CD4-positive, alpha-beta T cell treated with Interleukin-10 for 1 hour (primary cell): ENCODE measurements at places on chromosomes 7 and 10.

DNA sequence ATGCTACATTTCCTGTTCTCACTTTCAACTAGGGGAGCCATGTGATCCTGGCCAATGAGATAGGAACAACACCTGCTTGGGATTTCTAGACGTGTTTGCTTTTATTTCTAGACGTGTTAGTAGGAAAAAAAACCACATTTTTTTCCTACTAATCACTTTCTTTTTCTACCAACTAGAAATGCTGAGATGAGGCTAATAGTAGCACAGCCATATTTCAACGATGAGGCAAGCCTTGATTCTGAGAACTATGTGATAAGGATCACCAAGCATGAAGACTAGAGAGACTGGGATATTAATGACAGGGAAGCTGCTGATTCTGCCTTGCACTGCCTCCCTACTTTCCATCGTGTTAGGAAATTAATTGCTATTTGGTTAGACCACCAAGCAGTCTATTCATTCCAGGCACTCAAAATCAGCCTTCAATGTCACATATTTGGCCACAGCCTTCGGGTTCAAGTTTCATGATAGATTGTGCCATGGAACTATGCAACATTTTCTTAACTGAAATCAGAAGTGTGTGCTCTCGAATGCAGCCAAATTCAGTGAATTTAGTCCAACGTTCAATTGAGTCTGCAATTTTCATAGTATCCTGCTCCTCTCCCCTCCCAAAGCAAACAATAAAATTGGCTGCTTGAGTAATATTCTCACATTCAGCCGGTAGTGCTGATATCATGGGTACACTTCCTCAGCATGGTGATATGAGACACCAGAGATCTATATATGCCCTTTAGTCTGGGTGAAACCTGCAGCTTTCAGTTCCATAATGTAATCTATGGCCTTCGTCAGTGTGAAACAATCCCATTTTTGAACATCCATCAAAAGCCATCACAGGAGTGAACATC, 98.1 kb downstream of the GPR37 start:
- no peak for DNase-seq

GRCh38 chr10:77949167-77949566, 22.6 kb upstream of the DLG5 start:
- DNase-seq: no peak

- no peak for DNase-seq
These were observed 57.6 kb upstream of the LMTK2 start for GRCh38 chr7:98049034-98049433.

GRCh38 chr7:87874066-87874465, 2.1 kb downstream of the SLC25A40 start:
- peak; percentile 13 for DNase-seq

DNA sequence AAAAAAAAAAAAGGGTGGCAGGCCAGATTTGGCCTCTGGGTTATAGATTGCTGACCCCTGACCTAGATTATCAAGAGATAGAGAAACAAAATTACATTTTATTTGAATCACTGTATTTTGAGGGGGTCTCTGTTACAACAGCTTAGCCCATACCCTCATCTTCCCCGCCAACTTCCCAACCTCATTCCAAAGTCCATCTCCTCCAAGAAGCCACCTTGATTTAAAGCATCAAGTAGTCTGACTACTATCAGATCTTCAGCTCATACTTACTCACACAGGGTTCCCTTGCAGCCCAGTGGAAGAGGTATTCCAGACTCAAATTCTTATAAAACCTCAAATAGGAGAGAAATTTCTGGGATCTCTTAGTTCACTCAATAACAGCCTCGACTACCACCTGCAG, 20.4 kb downstream of the ZC3HAV1 start:
- no peak for DNase-seq

- no peak for DNase-seq
These were observed 15.6 kb upstream of the FXYD4 start for GRCh38 chr10:43355749-43356371.

- DNase-seq: no peak
These were observed 300.5 kb upstream of the MYO3A start for GRCh38 chr10:25633542-25633941.

- no peak for DNase-seq
These were observed 58.0 kb downstream of the PRKAG2 start for GRCh38 chr7:151818674-151819519.

- DNase-seq: no peak
These were observed 281.1 kb upstream of the BMPER start for GRCh38 chr7:33624215-33624614.

- DNase-seq: no peak
These were observed 105.9 kb upstream of the CAV2 start for GRCh38 chr7:116393654-116394053.

- no peak for DNase-seq
These were observed 91.7 kb downstream of the SLC25A40 start for GRCh38 chr7:87784424-87784823.

GRCh38 chr10:5584895-5585516, 60.2 kb downstream of the CALML3 start:
- no peak for DNase-seq

DNA sequence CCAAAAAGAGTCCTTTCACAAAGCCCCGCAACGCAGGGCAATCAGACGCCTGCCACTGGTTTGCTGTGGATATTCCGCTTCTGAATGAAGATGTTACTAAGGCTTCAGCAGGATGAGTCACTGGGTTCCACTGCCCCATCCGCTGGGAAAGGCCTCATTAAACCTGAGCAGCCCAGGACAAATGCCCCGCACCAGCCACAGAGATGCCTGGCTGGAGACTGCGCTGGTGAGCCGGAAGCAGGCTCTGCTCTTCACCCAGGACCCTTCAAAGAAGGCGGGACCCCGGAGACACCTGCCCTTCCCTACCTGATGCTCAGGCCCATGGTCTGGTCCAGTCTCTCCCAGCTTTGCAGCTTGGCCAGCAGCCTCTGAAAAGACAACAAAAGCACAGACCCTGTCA, 19.8 kb downstream of the MAD1L1 start:
- DNase-seq: no peak

DNA sequence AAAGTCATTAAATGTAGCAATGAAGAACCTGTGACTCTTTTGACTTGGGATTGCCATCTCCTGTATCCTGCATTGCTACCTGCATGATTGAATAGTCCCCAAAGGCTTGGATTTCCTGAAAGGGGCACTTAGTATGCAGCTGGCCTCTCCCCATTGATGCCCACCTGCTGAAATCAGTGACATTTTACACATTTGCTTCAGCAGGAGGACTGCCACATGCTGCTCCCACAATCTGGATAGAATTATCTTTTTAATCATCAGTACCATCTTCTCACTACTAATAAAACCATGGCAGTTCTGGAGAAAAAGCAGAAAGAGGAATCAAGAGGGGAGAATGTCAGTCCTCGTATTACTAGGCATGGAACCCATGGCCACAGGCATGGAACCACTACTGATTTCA, 67.8 kb downstream of the SLC13A1 start:
- no peak for DNase-seq

- DNase-seq: no peak
These were observed 1.9 kb downstream of the CYP26A1 start for GRCh38 chr10:93075369-93076221.

- no peak for DNase-seq
These were observed 146.0 kb downstream of the EVX1 start for GRCh38 chr7:27388561-27388960.

DNA sequence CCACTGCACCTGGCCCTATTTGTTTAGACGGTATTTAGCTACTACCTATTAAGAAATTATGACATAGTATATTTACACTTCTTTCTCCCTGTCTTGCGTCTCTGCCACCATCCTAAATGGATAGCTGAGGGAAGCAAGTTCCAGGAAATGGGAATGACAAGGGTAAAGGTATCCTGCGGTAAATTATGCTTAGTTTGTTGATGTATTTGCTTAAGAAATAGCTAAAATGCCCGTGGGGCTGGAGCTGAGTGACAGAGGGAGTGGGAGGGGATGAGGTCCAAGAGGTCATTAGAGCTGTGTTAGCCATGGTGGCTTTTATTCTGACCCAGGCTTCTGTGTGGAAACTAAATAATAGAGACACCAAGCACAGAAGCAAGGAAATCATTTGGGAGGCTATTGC, 29.0 kb upstream of the UBE2D1 start:
- DNase-seq: no peak
